Renal cortical epithelial cell (primary cell): ENCODE measurements at places on chromosomes 2 and 18. TPM values are rescaled to one million over a fixed set of nuclear protein-coding genes. Genes with fewer than 3 reads are reported as not detected.

Gene TUBA4B
- total RNA-seq = 0.25 TPM in 1 of 2 replicates, not detected in the other

Gene RGPD3
- 0.55 and 1.0 TPM in 2 replicates for total RNA-seq

Gene SERPINB4
- 0.17 and 0.35 TPM in 2 replicates for total RNA-seq

Gene CCDC121
- 0.69 and 3.8 TPM in 2 replicates for total RNA-seq

DNA sequence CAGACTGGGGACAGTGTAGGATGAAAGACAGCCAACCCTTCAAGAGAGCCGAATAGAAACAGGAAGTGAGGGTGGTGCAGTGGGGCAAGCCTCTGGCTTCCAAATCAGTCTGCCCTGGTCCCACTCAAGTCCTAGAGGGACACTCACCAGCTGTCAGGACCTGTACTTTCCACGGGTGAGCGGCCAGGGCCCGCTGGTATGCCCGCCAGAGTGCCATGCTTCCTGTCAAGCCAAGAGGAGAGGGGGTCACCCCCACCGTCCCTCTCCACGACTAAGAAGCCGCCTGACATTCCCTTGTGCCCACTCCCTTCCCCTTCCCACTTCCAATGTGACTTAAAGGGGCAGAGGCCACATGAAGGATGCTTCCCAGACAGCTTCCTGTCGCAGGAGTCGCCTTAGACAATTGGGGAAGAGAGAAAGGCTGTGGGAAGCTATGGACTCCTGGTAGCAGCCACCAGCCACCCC lies 564 bp downstream of the MPV17 start:
- peak; percentile 16 for DNase-seq

DNA sequence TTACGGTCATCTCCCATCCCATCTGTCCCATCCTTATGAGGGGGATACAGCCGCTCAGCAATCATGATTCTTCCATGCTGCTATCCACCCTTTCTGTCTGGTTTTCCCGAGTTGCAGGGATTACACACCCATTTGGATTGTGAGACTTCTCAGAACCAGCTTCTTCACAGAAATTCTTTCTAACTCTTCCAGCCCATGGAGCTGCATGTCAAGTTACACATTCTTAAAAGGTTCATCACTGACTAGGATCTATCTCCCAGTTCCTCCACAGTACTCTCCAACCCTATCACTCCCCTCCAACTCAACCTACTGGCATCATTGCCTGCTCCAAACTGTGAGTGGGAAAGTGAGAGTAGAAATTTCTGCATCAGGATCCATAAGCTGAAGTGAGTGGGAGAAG lies 558.2 kb upstream of the TNP1 start:
- no peak for DNase-seq

DNA sequence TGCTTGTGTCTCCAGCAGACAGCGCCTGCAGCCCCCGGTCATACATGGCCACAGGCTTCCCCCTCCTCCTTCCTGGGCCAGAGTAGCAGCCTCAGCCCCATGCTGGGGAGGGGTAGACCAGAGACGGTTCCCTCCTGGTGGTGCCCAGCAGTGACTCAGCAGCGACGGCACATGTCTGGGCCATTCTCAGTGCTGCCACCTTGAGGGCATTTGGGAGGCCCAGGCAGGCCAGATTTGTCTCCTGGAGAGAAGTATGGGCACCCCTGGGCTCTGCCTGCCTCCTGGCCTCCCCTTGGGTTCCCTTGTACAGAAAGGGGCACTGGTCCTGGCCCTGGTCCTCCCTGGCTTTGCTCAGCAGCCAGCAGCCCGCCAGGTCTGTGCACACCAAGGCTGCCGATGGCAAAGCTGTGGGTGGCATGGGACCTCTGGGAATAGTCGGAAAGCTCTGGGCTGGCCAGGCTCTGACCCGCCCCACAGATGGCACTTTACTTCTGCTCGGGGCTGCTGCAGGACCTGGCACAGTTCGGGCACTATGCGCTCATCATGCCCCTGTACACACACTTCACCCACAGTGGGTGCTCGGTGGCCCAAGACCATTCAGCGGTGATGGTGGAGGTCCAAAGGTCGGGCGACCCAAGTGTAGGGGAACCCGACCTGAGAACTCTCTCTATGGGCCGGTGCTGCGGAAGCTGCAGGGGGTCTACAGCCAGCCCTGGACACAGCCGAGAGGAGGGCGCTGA lies 11.4 kb upstream of the ALPI start:
- peak; percentile 22 for DNase-seq

DNA sequence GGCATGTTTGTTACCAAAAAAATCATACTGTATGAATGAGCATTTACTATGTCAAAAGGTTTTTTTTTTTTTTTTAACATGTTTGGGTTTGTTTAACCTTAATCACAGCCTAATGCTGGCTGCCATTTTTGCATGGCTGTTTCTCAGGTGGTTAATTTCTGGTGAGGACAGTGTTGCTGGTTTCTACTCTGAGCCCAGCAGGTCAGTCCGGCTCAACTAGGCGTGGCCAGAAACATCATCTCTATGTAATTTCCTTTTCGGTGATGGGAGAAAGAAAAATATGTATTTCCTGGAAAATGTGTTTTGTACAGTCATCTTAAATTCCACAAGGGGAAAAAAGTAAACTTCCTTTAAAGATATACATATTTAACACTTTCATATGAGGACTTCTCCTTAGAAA lies 24.9 kb upstream of the BZW1 start:
- no peak for DNase-seq

DNA sequence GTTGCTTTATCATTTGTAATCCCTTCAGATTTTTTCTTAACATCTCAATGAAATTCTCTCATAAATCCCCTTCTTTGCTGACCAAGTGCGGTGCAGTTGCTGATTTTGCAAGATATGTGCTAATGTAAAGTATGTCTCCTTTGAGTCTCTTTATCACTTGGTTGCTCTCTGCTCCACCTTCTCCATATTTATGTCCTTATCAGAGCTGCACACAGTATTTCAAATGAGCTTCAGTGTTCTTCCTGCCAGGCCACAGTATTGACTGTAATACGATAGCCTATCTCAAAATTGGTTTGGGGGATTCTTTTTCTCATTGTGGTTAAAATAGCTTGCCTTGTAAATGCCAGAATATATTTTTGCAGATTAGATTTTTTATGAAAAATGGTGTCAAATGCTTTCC lies 32.2 kb downstream of the MAIP1 start:
- DNase-seq = no peak

DNA sequence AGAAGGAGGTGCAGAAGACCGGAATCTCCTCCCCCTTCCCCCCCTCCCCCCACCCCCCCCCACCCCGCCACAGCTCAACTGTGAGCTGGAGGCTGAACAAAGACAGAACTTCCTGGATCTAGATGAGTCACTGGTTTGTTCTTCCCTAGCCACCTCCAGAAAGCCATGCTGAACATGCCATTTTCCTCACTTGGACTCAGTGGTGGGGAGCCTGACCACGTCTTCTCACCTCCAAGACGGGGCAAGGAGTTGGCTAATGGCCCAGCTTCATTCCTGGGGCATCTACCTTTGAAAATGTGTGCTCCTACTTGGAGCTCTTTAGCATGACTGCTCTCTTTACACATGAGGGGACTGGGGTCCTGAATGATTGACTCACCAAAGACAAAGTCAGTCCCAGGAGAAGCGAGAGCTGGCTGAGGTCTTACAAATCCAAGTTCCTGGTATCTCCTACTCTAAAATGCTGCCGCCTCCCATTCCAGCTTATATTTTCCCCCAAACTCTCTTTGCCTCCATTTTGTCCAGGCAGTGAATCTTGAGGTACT lies 22.6 kb upstream of the FZD5 start:
- peak; percentile 97 for DNase-seq

DNA sequence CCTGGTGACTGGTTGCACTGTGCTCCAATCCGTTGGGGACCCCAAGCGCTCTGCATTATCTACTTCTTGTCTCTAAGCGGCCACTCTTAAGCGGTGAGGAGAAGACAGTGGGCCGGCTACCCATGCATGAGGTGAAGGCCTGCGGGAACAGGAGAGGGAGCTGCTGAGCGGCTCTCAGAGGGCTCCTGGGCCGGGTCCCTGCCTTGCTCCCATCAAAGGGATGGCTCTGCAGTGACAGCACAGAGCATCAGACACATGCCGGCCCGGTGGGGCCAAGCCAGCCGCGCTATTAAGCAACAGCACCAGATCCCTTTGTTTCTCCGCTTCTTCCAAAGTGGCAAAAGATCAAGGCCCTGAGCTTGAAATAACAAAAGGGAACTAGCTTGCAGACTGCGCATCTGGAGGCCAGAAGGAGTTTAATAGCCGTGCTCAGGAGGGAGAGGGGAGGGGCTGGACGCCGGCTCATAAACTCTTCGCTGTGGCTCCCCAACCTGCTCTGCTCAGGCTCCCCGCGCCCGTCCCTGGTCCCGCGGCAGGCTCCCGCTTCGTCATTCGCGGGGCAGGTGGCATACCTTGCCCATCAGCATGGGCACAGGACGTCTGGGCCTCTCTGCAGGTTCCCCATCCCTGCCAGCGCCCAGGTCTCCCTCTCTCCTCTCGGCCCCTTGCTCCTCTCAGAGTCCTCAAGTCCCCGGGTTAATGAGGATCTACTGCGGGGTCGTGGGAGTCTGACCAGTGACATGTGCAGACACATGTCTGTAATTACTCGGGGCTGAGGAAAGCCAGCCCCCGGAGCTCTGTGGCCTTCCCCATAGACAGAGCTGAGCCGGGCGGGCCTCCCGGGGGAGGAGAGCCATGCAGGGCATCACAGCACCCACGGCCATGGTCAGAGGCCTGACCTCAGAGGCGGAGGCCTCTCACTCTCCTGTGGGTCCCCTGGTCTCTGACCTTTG lies 96.7 kb downstream of the ASB1 start:
- DNase-seq = no peak

DNA sequence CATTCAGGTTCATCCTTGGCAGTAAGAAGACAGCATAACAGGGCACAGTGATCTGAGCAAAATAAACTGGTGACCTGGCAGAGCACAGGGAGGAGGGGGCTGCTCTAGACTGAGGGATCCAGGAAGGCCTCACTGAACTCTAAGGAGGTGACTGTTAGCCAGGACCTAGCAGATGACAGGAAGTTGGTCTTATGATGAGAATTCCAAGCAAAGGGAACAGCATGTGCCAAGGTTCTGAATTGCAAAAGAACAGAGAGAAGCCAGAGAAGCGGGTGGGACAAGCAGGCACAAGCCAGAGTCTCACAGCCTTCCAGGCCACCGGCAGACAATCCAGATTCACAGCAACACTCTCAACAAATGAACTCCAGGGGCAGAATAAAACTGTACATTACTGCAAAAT lies 152.7 kb upstream of the PTPRM start:
- DNase-seq = peak; percentile 33
